Neural progenitor cell (in vitro differentiated cells): ENCODE measurements at places on chromosomes 2 and 18.

- DNase-seq: no peak
Observed at GRCh38 chr18:56517196-56517595, 121.2 kb downstream of the TXNL1 start.

DNA sequence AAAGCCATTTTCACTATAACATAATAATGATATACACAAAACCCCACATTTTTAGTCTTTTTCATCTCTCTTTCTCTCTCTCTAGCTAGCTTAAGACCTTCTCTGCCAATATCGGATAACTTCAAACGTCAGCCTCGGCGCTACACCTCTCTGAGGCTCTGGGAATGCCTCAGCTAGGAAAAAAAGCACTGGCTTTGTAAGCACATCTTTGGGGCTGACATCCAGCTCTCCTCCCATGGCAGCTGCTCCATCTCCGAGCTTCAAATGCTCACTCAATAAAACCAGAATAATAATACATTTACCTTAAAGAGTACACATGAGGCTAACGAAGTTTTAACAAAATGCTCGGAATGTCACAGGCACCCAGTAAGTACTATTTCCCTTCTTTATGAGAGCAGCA, 10.8 kb downstream of the RNU4ATAC start:
- DNase-seq: no peak

GRCh38 chr2:85353876-85354285, 447 bp downstream of the RETSAT start:
- peak; percentile 12 for DNase-seq

DNA sequence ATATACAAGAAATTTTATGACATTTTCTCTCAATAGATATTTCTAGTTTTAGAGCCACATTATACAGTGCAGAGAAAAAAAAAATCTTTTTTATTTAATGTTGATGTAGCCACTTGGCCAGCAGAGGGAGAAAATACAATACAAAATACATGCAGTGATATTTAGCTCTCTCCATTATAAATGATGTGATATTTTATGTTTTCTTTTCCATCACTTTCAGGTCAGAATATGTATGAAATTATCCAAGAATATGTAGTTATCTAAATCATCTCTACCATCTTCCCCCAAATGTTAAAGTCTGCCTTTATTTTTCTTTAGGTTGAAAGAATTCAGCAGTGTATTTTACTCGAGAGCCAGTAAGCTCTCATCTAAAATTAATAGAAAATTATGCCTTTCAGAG, 533.6 kb upstream of the FSHR start:
- no peak for DNase-seq

- no peak for DNase-seq
Observed at GRCh38 chr2:226183550-226183949, 616.1 kb downstream of the IRS1 start.

DNA sequence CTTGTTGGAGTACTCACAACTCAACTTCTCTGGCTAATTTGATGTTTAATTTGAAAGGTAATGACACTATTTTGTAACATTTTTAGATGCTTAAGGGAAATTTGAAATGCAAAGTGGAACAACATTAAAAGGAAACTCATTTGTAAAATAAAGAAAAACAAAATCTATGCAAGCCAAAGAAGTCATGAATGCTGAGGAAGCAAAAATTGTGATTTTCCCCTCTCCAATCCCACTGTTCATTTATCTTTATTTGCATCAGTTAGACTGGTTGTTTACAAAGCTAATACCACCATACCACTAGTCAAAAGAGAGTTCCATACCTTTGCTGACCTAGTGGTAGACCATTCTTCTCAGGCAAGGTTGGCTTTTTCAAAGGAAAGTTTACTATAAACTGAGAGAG, 2.2 kb upstream of the B4GALT6 start:
- no peak for DNase-seq

DNA sequence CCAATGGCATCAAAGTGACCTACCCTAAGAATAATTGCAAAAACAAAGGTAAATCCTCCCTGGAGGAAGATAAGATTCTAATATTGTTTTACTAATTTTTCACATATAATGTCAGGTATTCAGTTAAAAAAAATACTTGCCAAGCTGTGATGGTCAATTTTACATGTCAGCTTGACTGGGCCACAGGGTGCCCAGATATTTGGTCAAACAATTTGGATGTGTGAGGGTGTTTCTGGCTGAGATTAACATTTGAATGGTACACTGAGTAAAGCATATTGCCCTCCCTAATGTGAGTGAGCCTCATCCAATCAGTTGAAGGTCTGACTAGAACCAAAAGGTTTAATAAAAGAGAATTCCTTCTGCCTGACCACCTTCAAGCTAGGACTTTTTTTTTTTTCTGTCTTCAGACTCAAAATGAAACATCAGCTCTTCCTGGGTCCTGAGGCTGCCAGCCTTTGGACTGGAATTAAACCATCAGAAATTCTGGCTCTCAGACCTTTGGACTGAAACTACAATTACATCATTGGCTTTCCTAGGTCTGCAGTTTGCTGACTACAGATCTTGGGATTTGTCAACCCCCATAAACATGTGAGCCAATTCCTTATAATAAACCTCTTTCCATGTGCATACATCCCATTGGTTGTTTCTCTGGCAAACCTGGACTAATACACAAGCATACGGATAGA, 65.4 kb downstream of the LDAH start:
- DNase-seq: no peak

DNA sequence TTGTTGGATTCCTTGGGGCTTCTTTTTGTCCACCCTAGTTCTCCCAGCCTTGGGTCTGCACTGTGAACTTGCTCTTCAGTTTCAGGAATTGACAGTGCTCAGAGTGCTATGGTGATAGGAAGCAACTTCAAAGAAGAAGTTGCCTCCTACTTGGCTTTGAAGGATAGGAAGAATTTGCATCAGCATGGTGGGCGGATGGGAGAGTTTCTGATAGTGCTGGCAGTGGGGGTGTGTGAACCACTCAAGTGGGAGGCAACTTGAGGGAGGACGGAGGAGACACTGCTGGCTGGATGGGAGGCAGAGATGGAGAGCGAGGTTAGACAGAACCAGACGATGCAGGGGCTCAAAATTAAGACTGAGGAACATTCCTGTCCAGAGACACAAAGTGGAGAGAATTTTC, 164.4 kb upstream of the SKOR2 start:
- no peak for DNase-seq

GRCh38 chr2:61763605-61764034, 90.2 kb downstream of the FAM161A start:
- DNase-seq: peak; percentile 82

GRCh38 chr18:10751653-10752052, 225.8 kb downstream of the NAPG start:
- peak; percentile 36 for DNase-seq

- DNase-seq: no peak
Observed at GRCh38 chr2:127917916-127918315, 32.2 kb upstream of the AMMECR1L start.

GRCh38 chr2:147867050-147867449, 22.2 kb downstream of the ACVR2A start:
- no peak for DNase-seq

DNA sequence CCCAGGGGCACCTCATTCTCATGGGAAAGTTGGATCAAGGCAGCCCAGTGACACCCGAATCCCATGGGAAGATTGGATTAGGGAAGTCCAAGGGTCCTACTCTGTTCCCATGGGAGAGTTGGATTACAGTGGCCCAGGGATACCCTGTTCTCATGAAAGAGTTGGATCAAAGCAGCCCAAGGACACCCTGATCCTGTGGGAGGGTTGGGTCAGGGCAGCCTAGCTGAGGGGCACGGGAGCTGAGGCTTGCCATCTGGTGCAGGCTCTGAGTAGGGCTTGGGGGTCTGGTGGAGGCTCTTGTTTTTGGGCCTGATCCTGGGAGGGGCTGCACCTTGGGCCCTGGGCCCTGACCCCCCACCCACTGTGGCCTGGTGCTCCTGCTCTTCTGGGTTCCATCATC, 87.1 kb downstream of the ACKR3 start:
- no peak for DNase-seq

DNA sequence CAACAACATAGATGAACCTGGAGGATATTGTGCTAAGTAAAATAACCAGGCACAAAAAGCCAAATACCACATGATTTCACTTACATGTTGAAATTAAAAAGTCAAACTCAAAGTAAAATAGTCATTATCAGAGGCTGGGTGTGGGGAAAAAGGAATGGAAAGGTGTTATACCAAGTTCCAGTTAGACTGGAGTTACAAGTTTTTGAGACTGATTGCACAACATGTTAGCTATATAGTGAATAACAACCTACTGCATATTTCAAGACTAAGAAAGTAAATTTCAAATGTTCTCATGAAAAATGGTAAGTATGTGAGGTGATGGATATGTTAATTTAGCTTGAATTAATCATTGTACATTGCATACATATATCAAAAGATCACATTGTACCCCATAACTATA, 116.8 kb upstream of the HNMT start:
- DNase-seq: no peak

GRCh38 chr2:121838551-121838950, 83.1 kb downstream of the TSN start:
- no peak for DNase-seq

DNA sequence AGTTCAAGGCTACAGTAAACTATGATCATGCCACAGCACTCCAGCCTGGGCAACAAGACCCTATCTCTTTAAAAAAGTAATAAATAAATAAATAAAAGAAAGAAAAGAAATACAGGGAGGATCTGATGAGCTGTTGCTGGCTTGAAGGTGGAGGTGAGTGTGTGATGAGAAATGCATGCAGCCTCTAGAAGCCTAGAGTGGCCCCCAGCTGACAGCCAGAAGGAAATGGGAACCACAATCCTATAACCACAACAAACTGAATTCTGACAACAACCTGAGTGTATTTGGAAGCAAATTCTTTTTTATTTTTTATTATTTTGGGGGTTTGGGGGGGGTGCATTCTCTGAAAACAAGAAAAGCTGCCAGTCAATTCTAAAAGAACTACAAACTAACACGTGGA, 14.6 kb downstream of the NOL10 start:
- DNase-seq: no peak

DNA sequence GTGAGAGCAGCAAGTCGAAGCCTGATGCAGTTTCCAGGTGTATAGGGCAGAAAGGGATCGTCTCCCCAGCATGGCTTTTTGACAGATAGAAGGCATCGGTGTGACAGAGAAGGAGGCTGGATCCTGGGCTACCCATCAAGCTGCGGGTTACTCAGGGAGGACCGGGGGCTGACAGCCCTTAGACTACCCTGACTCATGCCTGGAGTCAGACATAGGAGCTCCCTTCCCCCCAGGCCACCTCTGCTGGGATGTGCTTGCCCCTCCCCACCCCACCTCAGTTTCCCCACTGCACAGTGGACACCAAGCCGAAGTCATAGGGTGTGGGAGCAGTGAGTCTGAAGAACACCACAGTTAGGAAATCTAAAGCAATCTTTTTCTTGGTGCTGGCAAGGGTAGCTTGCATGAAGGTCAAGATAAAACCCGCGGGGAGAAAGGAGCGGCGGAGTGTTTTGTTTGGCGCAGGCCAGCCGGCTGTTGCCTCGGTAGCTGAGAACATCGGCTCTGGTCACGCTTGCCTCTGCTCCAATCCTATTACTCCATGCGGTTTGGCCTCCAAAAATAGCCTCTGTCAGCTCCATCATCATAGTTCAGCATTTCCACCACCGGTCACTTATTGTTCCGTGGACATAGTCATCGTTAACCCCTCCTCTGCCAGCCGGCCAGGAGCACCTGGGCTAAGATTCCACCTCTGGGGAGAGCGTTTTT, 169.2 kb upstream of the GLI2 start:
- DNase-seq: no peak

GRCh38 chr2:234869969-234870368, 81.8 kb upstream of the SH3BP4 start:
- DNase-seq: no peak

DNA sequence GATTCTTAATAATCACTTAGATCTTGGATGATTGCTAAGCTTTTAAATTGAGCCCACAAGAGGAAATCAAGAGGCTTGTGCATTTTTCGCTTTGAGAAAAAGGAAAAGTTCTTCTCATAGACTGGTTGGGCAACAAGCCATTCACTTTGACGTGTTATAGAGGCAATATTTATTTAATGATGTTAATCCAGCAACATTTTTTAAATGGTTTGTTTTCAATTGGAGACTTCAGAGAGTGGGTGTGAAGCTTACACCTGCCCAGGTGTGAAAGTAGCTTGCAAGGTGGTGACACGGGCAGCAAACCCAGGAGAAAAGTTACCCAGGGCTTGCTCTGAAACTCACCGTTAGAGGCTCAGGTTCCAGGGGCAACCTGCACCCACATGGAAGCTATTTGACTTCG, 858.9 kb downstream of the GALR1 start:
- DNase-seq: no peak

DNA sequence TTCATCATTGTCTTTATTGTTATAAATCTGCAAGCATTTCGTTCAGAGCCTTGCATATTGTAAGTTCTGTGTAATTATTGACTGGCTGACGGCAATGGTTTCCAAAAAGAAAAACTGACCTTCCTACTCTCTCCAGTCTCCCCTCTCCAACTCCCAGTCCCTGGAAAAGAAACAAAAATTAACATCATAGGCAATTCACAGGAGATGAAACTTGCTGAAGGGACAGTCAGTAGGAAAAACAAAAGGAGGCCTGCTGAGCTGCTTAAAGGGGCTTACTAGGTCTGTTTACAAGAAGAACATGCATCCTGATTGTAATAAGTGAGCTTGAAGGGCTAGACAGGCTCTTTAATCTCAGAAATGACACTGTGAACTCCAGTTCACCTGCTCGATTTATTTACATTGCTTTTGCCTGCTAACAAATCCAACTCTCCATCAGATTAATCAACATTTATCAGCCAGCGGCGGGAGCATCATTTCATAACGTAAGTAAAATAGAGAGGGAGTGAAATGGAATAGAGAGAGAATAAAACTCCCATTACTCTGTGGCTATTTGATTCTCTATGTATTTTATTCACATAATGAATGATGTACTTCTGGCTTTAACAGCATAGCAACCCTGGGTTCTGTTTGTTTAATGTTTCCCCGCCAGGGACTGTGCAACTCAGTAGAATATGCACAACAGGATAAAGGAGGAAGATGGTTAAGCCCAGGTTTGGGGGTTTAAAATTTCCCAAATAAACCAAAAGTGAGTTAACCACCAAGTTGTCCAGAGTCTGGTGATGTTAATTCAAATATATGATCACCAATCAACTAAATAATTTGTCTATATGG, 256.7 kb upstream of the SETBP1 start:
- peak; percentile 11 for DNase-seq

GRCh38 chr2:195238379-195238778, 418.6 kb upstream of the SLC39A10 start:
- DNase-seq: no peak

DNA sequence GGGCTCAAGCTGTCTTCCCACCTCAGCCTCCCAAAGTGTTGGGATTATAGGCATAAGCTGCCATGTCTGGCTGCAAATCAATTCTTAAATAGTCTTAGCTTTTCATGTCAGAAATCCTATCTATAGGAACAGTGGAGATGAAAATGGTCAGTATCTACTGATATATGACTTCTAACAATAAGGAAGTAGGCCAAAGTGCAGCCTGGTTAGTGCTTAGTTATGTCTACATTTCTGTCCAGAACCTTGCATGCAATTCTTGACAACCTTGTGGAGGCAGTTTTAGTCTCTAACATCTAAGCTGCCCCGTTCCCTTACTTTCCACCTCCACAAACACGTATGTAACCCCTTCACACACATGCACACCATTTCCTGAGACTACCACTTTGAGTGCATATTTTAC, 169.2 kb upstream of the SPATS2L start:
- no peak for DNase-seq
